ENCODE measurements at places on chromosomes 16 and 17. TPM values are rescaled to one million over a fixed set of nuclear protein-coding genes. Genes with fewer than 3 reads are reported as not detected.

The TMEM220 gene
- 0.90 TPM for total RNA-seq

The GCGR gene
- not detected for total RNA-seq

The CLDN7 gene
- 546 TPM for total RNA-seq

The TBC1D3D gene
- total RNA-seq, result 0.13 TPM

The OR3A3 gene
- not detected for total RNA-seq

The SDK2 gene
- total RNA-seq, result 5.5 TPM

The MGAT5B gene
- total RNA-seq, result under 0.01 TPM

The FOXN1 gene
- total RNA-seq, result 0.38 TPM

The FTO gene
- 41.6 TPM for total RNA-seq

The TPSAB1 gene
- not detected for total RNA-seq

The MT1A gene
- not detected for total RNA-seq

The ITGAX gene
- total RNA-seq, result under 0.01 TPM

The LRRC46 gene
- total RNA-seq, result not detected

The DPEP3 gene
- total RNA-seq, result not detected

The DVL2 gene
- total RNA-seq, result 52.1 TPM

The KRT12 gene
- not detected for total RNA-seq

Measured in bronchial epithelial cell (primary cell).